Mesothelial cell of epicardium (in vitro differentiated cells): ENCODE measurements at places on chromosomes 3 and 15. TPM values are rescaled to one million over a fixed set of nuclear protein-coding genes. Genes with fewer than 3 reads are reported as not detected.

The TTLL13 gene
- 0.33 to 0.77 TPM (median 0.47 TPM) in 3 replicates for total RNA-seq

The GOLGA6A gene
- 0.20 to 0.94 TPM (median 0.29 TPM) in 3 replicates for total RNA-seq

The MYZAP gene
- total RNA-seq, result 3.3 to 3.9 TPM (median 3.8 TPM) in 3 replicates

The CTDSPL2 gene
- 73.3 to 76.3 TPM (median 74.7 TPM) in 3 replicates for total RNA-seq

- H3K36me3 ChIP-seq, result no peaks in the 10 kb centered on the region
- no peak overlapping the region for H3K4me3 ChIP-seq
- DNase-seq, result no peak
- H3K4me1 ChIP-seq, result peaks cover 4% of the 10 kb centered on the region
- no peak overlapping the region for H3K27ac ChIP-seq
- H3K27me3 ChIP-seq, result no peaks in the 10 kb centered on the region
These were observed 165.6 kb downstream of the APBA2 start for GRCh38 chr15:29051422-29051821.

DNA sequence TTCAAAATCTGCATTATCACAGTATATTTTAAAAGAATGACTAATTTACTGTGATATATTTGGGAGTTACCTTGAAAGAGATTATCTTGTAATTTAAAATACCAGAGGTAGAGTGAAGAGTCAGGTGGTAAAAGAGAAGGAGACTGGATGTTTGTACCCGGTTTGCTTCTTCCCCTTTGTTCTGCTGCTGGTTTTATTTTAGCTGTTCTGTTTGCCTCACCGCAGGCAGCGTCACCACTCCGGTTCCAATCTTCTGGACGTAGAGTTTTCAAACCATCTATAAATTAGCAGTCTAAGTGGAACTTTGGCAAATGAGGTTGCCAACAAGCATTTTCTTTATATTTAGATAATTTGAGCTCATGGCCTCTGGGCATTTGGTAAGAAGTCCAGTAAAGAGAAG is 38.2 kb downstream of the PPARG start:
- H3K27ac ChIP-seq, result no peak overlapping the region
- H3K27me3 ChIP-seq, result no peaks in the 10 kb centered on the region
- H3K4me1 ChIP-seq, result no peaks in the 10 kb centered on the region
- DNase-seq, result no peak

GRCh38 chr15:92471288-92471687 is 77.6 kb downstream of the ST8SIA2 start:
- DNase-seq, result no peak
- H3K27me3 ChIP-seq, result peaks cover 22% of the 10 kb centered on the region
- no peaks in the 10 kb centered on the region for H3K36me3 ChIP-seq

DNA sequence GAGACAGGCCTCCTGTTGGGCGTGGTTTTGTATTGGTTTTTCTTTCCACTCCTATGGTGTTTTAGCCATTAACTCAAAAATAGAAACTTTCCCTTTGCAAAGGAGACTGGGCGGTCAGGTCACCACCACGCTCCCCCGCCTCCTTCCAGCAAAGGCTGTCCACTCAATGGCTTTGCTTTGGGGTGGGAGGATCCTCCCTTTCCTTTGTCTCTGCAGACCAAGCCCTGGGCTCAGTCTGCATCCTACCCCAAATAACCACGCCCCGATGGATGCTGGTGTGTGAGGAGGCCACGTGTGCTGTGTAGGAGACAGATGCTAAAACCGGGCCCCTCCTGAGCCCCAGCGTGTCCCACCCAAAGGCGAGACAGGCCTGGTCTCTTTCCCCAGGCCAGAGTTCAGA is 68.5 kb downstream of the GRIP2 start:
- H3K4me3 ChIP-seq, result no peak overlapping the region
- DNase-seq, result no peak
- H3K4me1 ChIP-seq, result peaks cover 14% of the 10 kb centered on the region
- H3K27me3 ChIP-seq, result no peaks in the 10 kb centered on the region
- peaks cover 23% of the 10 kb centered on the region for H3K36me3 ChIP-seq

DNA sequence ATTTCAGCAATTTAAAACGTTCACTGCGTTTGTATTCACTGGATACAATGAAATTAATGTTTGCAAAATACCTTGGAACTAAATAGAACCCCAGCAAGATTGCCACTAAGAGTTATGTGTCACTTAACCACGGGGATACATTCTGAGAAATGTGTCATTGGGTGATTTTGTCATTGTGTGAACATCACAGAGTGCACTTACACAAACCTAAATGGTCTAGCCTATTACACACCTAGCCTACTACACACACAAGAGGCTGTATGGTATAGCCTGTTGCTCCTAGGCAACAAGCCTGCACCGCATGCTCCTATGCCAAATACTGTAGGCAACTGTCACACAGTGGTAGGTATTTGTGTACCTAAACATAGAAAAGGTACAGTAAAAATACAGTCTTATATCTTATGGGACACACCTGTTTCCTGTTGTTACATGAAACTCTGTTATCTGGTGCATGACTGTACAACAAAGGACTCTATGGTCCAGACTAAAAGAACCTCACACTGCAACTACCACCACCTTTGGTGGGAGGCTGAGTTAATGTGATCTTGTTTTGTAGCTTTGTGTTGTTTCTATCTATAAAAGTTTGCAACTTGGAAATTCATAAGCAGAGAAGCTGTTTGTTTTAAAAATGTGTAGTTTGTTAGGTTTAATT is 92.2 kb upstream of the NTRK3 start:
- H3K36me3 ChIP-seq, result no peaks in the 10 kb centered on the region
- no peak overlapping the region for H3K27ac ChIP-seq
- peaks cover 26% of the 10 kb centered on the region for H3K27me3 ChIP-seq

GRCh38 chr3:161579395-161580126 is 83.0 kb downstream of the OTOL1 start:
- H3K36me3 ChIP-seq, result no peaks in the 10 kb centered on the region
- H3K4me3 ChIP-seq, result no peak overlapping the region
- no peak overlapping the region for H3K27ac ChIP-seq
- H3K27me3 ChIP-seq, result no peaks in the 10 kb centered on the region
- peaks cover 12% of the 10 kb centered on the region for H3K4me1 ChIP-seq

- peaks cover 21% of the 10 kb centered on the region for H3K4me1 ChIP-seq
- no peaks in the 10 kb centered on the region for H3K36me3 ChIP-seq
- H3K27me3 ChIP-seq, result no peaks in the 10 kb centered on the region
- H3K27ac ChIP-seq, result peak overlapping the region; percentile 17
- no peak overlapping the region for H3K4me3 ChIP-seq
These were observed 429.5 kb downstream of the NAALADL2 start for GRCh38 chr3:175288621-175289020.

DNA sequence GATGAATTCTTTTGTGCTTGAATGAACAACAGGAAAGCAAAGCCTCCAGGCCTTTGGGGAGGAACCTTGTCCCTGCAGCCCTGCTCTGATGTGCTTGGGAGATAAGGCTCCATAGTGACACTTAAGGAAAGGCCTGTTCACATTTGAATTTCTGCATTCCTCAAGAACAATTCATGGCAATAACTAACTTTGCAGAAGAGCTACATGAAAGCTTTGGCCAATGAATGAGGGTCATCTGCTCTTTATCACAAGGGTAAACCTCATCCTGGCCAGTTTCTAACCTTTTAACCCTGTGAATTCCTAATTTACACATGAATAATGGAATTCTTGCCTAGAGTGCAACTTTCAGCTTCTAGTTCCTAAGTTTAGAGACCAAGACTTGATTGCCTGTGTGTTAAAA is 5.6 kb downstream of the PRTG start:
- DNase-seq, result no peak
- no peaks in the 10 kb centered on the region for H3K27me3 ChIP-seq
- H3K36me3 ChIP-seq, result peaks cover 4% of the 10 kb centered on the region
- peak overlapping the region; percentile 70 for H3K27ac ChIP-seq

GRCh38 chr15:84594617-84595290 is 6.1 kb upstream of the ZSCAN2 start:
- no peak overlapping the region for H3K4me3 ChIP-seq
- H3K4me1 ChIP-seq, result no peaks in the 10 kb centered on the region

DNA sequence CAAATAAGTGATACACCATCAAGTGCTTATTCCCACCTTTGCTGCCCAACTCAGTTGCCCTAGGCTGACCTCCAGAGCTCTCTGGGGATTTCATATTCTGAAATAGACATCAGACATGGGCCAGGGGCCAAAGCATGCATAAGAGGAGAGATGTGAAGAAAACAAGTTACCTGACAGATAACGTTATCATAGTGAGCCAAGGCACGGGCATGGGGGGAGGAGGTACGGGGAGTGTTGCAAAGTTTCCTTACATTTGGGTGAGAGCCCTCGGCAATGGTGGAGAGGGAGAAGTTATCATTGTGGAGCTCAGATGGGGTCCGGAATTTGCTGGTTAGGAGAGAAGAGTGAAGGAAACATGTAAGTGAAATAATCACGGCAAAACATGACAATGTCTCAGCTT is 9.8 kb downstream of the CSPG5 start:
- H3K4me3 ChIP-seq, result no peak overlapping the region
- H3K36me3 ChIP-seq, result no peaks in the 10 kb centered on the region
- no peak for DNase-seq

GRCh38 chr3:98646680-98647079 is 53.3 kb upstream of the CPOX start:
- no peak overlapping the region for H3K4me3 ChIP-seq
- H3K27ac ChIP-seq, result no peak overlapping the region
- H3K36me3 ChIP-seq, result no peaks in the 10 kb centered on the region
- DNase-seq, result no peak
- H3K4me1 ChIP-seq, result no peaks in the 10 kb centered on the region
- H3K27me3 ChIP-seq, result peaks cover 4% of the 10 kb centered on the region

- no peaks in the 10 kb centered on the region for H3K27me3 ChIP-seq
- DNase-seq, result no peak
- no peaks in the 10 kb centered on the region for H3K4me1 ChIP-seq
- H3K27ac ChIP-seq, result no peak overlapping the region
- peaks cover 13% of the 10 kb centered on the region for H3K36me3 ChIP-seq
These were observed 567.2 kb upstream of the NECTIN3 start for GRCh38 chr3:110504401-110504800.

GRCh38 chr15:97456521-97457202 is 503.8 kb upstream of the ARRDC4 start:
- H3K27ac ChIP-seq, result no peak overlapping the region
- peaks cover 2% of the 10 kb centered on the region for H3K4me1 ChIP-seq
- peaks cover 8% of the 10 kb centered on the region for H3K27me3 ChIP-seq
- H3K36me3 ChIP-seq, result no peaks in the 10 kb centered on the region

DNA sequence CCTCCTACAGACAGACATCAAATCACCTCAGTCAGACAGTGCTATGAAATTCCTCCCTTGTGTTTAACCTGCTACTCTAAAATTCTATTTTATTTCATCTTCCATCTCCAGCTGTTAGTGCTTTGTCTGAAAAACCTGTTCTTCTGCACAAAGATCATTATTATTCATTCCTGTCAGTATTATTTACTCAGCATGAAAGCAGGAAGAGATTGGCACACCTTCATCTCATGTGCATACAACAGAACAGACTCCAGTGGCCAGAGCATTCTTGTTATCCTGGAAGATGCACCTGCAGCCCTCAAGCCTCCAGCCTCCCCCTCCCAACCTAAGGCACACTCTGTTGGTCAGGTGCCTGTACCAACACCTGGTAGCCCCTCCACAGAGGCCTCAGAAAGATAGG is 1.8 kb upstream of the ROPN1B start:
- no peak overlapping the region for H3K4me3 ChIP-seq
- peaks cover 30% of the 10 kb centered on the region for H3K27me3 ChIP-seq
- no peak for DNase-seq
- no peaks in the 10 kb centered on the region for H3K36me3 ChIP-seq

GRCh38 chr3:190494907-190495306 is 19.0 kb upstream of the IL1RAP start:
- no peak for DNase-seq
- H3K4me1 ChIP-seq, result peaks cover 2% of the 10 kb centered on the region
- H3K4me3 ChIP-seq, result no peak overlapping the region
- H3K27me3 ChIP-seq, result peaks cover 6% of the 10 kb centered on the region
- H3K27ac ChIP-seq, result no peak overlapping the region

DNA sequence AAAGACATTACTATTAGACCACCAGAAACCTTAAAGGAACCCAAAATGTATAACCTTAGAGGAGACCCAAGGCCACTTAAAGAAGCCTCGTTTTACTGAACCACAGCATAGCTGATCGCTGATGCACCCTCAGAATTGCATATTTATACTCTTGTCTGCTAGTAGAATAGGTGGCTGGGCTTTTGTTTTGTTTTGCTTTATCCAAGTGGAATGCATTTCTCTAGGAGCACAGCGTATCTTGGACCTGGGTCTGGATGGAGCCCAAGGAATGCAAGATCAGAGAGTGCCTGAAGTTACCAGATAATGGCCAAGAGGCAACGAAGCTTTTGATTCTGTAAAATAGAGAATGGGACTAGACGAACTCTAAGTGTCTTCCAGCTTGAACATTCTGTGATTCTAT is 129.2 kb upstream of the COL8A1 start:
- no peaks in the 10 kb centered on the region for H3K27me3 ChIP-seq
- H3K4me1 ChIP-seq, result no peaks in the 10 kb centered on the region
- no peak for DNase-seq
- H3K36me3 ChIP-seq, result no peaks in the 10 kb centered on the region
- no peak overlapping the region for H3K27ac ChIP-seq
- no peak overlapping the region for H3K4me3 ChIP-seq

- no peaks in the 10 kb centered on the region for H3K27me3 ChIP-seq
- H3K27ac ChIP-seq, result peak within 1 kb of the TSS; percentile 87
- H3K4me1 ChIP-seq, result peaks cover 46% of the 10 kb centered on the region
- DNase-seq, result no peak
These were observed at the start of gene PRICKLE2 for GRCh38 chr3:64224826-64225610. Gene PRICKLE2, minus strand, starts transcription at chr3:64225466. Its CDS starts 26,539 bp downstream, at chr3:64198927.

GRCh38 chr3:50268276-50268675 is 671 bp upstream of the SEMA3B start:
- H3K4me3 ChIP-seq, result peak overlapping the region; percentile 72
- peaks cover 3% of the 10 kb centered on the region for H3K36me3 ChIP-seq
- peaks cover 4% of the 10 kb centered on the region for H3K27me3 ChIP-seq
- peak overlapping the region; percentile 100 for H3K27ac ChIP-seq
